NCI-H524 treated with DMSO at 0.1 percent for 48 hours (cell line): ENCODE measurements at places on chromosomes 11 and 22.

DNA sequence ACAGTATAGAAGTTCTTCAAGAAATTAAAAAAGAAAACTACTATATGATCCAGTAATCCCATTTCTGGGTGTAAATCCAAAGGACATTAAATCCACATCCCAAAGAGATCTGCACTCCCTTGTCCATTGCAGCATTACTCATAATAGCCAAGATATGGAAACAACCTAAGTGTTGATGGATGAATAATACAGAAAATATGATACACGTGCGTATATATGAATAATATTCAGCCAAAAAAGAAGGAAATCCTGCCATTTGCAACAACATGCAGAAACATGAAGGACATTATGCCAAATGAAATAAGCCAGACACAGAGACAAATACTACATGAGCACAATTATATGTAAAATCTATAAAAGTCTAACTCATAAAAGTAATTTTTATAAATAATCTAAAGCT is 306.3 kb upstream of the ANO3 start:
- DNase-seq = no peak

DNA sequence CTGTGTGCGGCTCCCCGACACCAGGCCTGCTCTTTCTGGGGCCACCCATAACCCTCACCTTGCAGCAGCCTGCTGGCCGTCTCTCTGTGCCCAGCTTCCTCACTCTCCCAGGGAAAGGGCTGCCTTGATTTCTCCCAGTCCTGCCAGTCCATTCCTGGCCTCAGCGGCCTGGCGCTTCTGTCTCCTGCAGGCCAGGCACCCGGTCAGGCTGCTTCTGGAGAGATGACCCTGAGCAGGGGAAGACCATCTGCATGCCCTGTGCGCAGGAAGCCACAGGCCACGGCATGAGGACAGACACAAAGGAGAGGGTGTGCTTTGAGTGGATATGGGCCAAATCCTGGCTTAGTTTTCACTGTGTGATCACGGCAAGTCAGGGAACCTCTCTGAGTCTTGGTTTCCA is 86.2 kb downstream of the TSPAN18 start:
- no peak for DNase-seq

DNA sequence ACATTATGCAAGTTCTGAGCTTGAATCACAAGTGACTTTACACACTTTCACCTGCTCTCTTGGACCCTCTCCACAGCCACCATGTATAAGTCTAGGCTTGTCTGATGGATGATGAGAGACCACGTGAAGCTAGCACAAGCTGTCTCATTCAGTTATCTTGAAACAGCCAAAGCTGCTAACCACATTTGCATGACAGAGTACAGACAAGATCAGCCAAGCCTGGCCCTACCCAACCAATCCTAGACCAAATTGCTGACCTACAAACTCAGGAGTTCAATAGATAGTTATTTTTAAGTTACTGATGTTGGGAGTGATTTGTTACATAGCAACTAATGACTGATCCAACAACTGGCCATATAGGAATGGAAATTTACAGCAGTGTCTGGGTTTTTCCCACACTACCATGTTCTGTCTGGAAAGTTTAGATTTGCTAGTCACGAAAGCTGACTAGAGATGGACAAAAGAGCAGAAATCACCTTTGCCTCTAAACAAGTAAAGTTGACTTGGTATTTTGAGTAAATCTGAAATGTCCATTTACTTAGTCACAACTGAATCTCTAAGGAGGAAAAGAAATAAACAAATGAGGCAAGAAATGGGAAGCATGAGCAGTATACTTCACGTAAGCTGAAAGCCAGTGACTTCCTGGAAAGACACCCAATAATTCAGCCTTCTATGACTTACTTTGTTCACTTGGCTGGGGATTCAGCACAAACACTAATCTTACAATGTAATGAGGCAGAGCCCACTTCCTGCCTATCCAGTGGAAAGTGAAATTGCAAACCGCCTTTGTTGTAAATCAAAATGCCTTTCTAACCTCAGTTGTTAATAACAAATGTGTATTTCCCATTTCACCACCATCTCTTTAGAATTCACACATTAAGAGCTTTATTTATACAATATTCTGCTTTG is 101.7 kb downstream of the FAM181B start:
- DNase-seq = no peak

GRCh38 chr22:46025973-46026898 is 49.3 kb upstream of the WNT7B start:
- no peak for DNase-seq

GRCh38 chr11:10205928-10206327 is 88.1 kb downstream of the SBF2 start:
- no peak for DNase-seq

DNA sequence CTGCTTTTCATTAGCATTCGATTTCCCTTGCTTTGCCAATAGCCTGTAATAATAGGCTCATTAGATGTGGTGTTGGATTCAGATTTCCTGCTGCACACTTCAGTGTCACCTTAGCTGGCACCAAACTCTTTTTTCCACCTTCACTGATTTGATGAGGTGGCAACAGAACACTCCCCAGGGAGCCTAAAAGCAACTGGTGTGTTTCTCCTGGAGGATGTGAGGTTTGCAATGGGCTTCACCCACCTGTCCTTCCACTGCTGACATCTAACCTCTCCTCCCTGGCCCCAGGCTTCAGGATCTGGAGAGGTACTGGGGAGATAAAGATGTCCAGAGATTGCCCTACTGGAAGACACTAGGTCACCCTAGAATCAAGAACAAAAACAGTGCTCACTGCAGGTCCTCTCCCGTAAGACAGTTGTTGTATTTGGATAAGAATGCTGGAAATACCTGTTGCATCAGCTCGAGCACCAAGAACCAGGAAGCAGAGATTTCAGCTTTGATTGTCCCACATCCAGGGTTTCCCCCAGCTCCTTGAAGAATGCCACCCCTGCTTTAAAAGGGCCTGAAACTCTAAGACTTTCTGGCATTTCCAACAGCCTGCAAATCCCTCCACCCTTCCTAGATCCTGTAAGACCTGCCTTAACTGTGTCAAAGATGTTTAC is 96.9 kb downstream of the SLC1A2 start:
- no peak for DNase-seq

DNA sequence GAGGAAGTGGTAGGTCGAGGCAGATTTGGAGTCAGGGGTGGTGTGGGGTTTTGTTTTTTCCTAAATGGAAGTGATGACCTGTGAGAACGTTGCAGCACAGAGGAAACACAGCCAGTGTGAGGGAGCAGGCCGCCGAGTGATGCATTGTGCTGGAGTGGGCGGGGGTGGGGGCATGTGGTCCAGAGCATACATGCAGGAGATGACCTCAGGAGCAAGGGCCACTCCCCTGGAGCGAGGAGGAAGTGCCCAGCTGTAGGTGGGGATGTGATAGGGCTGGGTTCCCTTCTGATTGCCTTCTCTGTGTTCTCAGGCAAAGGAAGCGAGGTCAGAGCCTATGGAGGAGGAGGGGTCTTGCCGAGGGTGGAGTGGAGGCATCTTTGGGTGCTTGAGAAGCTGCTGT is 81.4 kb downstream of the PPP6R3 start:
- no peak for DNase-seq

DNA sequence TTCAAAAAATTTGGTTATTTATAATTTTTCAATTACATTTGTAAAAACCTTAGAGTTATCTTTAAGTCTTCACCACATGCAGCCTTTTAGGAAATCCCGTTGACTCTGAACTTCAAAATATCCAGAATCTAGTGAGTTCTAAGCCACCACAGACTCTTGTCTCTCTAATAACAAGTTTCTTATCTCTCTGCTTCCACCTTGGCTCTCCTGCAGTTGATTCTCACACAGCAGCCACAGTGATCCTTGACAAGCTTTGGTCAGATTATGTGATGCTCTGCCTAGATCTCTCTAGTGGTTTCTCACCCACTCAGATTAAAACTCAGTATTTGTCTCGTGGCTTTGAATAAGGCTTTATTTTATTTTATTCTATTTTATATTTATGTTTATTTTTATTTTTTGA is 8.6 kb downstream of the HSD17B12 start:
- no peak for DNase-seq

GRCh38 chr11:79110796-79111195 is 330.0 kb downstream of the TENM4 start:
- DNase-seq = no peak

GRCh38 chr11:44716256-44716655 is 10.5 kb upstream of the TSPAN18 start:
- no peak for DNase-seq

DNA sequence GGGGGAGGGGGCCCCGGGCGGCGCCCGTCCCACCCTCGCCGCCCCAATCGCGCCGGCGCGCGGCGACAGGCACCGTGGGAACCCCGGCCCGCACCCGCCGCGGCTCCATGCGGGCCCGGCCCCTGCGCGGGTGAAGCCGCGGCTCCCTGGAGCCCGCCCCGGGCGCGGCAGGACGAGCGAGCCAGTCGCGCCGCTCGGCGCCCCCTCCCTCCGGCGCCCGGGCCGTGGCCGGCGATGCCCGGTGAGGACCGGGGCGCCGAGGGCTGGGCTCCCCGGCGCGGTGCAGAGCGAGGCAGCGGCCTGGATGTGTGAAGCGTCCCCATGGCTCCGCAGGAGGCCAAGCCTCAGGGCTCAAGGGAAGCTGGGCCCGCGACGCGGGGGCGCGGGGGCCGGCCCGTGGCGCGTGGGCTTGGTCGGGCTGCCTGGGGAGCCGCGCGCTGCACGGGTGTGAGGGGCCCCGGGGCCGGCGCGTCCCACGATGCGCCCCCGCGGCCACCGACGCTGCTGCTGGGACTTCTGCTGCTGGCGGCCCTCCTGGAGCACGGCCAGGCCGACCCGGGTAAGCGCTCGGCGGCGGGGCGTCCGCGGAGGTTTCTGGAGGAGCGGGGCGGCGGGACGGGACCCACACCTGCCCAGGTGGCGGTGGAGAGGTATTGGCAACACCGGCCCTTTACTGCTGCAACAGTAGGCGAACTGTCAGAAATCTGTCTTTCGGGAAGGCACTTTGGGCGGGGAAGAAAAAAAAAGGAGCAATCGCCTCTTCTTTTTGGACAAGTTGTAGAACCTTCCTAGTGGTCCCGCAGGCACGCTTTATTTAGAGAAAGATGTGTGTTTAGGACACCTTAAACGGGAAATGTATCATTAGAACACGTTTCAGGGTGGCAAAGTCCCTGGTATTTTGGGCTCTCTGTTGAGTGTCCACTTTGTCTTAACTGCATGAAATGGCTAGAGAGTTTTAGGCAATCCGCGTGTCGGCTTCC is 119.4 kb downstream of the HIPK3 start:
- DNase-seq = no peak

- no peak for DNase-seq
Observed at GRCh38 chr11:64916040-64916774, 802 bp downstream of the ATG2A start.

- DNase-seq = no peak
Observed at GRCh38 chr22:31567702-31568101, 71.4 kb downstream of the SFI1 start.

DNA sequence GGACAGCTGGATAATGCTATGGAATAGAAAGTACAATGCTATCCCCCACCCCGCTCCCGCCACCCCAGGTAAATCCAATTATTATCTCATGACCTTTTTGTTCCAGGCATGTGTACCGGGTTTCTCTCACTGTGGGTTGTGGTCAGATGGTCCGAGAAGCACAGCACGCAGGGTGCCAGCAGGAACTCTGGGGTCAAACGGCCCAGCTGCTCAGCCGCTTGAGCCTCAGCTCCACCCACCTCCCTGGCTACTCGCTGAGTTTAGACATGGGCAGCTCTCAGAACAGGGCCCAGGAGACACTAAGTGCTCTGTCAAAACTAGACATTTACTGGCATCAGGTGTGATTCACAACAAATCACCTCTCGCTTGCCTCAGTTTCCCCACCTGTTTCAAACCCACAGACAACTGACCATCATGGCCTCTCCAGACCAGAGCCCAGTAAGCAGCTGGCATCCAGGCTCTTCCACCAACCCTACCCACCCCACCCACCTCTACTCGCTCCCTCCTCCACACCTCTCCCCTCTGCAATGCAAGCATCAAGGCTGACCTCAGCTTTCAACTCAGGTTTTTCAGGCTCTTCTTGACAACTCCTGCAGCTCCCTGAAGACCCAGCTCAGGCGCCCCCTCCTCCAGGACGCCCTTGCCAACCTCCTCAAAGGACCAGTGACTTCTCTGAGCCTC is 13.0 kb upstream of the MFNG start:
- DNase-seq = no peak

GRCh38 chr11:73243093-73243485 is 25.0 kb downstream of the P2RY2 start:
- DNase-seq = no peak

DNA sequence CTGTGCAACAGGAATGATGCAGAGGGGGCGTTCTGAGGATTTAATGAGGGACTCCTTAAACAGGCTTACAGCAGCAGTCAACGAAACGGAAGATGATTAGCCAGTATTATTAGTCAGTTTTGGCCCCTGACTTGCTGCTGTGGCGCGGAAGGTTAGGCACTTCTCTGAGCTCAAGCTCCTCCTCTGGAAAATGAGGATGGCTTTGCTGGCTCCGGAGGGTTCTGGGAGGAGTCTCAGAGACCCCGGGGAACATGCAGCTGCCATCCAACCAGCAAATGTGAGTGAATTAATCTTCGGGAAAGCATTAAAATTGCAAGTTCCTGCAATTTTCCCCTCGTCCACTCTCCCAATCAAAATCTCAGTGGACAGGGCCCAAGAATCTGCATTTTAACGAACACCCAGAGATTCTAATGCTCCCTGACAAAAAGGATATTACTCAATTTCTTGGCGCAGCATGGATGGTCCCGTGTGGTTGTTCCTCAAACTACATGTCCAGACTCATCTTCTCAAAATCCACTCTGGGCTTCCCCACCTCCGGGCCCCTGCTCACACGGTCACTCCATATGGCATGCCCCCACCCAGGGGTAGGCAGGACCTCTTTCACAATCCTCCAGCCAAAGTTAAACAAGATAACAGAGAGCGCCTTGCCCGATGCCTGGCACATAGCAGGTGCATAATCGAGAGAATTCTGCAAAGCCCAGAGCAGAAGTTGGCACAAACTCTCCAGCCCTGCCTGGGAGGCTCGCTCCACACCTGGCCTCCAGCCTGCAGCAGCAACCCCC is 6.4 kb downstream of the ELFN2 start:
- DNase-seq = no peak

GRCh38 chr11:115304774-115305472 is 199.3 kb downstream of the CADM1 start:
- DNase-seq = no peak

- no peak for DNase-seq
Observed at GRCh38 chr22:39808081-39808480, 85.5 kb downstream of the ENTHD1 start.
